Neural crest cell (in vitro differentiated cells): ENCODE measurements at places on chromosomes 6 and 20. TPM values are rescaled to one million over a fixed set of nuclear protein-coding genes. Genes with fewer than 3 reads are reported as not detected.

SPATA25 gene
- total RNA-seq, result 0.41 and 2.2 TPM in 2 replicates

BCAS1 gene
- total RNA-seq, result not detected in 2 replicates

GHRH gene
- total RNA-seq, result not detected in 2 replicates

MAP7 gene
- total RNA-seq, result 1.3 and 1.4 TPM in 2 replicates

NOX3 gene
- not detected in 2 replicates for total RNA-seq

OPN5 gene
- not detected in 2 replicates for total RNA-seq

DNA sequence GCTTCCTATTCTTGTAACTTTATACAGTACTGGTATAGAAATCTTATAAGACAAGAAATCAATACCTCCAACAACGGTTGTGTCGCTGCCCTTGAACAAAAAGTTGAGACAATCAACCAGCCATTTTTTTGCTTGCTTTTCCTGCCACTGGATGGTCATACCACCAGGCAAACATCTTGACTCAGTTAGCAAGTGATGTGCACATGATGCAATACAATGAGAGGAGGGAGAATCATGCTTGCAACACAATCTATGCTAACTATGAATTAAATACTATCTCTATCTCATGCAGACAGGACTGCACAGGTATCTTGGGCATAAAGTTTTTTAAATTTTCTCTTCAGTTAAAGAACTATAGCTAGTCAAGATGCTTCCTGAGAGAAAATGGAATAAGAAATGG lies 877.7 kb upstream of the CITED2 start:
- no peak for DNase-seq

DNA sequence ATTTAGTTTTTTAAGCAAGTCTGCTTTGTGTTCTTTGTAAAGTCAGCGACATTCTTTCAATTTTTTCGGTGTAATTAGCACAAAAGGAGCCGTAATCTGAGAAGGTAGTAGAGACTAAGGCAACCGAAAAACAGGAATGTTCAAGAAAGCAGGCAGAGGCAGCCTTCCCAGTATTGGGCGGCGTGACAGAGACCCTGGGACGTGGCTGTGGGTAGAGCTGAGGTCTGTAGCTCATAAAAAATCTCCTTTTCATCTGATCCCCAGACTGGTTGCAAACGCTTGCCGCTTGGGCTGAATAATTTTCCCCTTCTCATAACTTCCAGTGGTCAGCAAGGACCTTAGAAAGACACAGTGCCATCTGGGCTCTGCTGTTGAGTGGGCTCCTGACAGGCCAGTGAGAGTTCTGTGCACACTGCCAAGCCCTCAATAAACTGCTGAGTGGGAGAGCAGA lies 30.8 kb downstream of the GNAS start:
- no peak for DNase-seq

GRCh38 chr6:39927159-39927558 lies 7.1 kb downstream of the MOCS1 start:
- no peak for DNase-seq

DNA sequence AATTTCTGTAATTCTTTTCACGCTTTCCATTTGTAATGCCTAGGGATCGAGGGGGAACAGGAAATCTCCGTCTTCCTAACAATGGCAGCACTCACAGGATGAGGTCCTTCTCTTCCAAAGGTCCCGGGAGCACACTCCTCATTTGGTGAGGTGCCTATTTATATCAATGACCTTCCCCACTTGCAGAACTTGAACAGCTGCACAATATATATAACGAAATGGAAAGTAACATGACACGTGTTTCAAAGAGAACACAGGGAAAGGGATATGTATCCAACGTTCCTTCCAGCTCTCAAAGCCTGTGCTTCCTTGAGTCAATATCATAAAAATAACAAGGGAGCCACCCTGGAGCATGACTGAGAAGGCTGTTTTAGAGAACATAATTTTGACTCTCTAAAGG lies 78.6 kb upstream of the RBM24 start:
- no peak for DNase-seq

- no peak for DNase-seq
These were observed 118.3 kb downstream of the STXBP5 start for GRCh38 chr6:147322299-147323162.

DNA sequence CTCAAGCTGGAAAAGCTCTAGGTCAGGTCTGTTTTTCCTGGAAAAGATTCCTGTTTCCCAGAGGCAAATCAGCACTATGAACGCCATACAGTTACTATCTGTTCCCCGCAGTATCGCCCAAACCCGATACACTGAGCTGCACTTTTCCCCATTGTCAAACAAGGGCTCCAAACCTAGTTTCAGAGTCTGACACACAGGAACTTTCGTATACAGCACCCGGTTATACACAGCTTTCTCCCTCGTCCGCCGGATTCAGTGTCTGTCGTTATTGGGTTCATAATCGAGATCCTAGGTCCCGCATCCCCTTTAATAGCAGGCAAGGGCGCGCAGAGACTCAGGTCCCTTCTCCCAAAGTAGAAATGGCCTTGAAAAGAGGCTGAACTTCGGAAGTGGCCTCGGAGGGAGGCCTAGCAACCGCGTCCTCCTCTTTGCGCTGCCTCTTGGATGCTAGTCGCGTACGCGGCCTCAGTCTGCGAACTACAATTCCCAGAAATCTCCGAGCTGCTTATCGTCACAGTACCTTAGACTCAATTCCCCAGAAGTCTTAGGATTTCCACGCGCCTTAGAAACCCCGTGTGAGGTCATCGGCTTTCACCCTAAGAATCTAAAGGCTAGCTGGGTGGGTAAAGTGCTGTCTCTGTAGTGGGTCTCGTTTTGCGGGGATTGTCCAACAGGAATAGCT lies 34.2 kb downstream of the ZNF391 start:
- DNase-seq, result no peak

DNA sequence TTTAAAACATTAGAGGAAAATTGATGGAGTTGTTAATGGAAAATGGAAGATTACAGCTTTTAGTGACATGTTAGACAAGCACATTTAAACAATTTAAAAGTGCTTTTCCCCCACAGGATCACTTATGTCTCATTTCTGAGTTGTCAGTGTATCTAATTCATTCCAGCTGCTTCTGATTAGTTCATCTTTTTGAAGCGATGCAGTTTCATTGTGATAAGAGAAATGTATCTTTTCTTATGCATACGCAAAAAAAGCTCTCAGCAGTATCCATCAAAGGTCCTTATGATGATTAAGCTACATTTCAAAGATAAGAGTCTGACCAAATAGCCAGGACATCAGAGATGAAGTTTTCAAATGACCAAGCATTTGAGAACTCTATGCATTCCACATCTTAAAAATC lies 572.6 kb upstream of the SYNCRIP start:
- no peak for DNase-seq
